ENCODE measurements at places on chromosomes 6 and 20.

GRCh38 chr6:133888929-133889556 is at the start of gene TCF21:
Gene TCF21, plus strand, starts transcription at chr6:133889113. Its CDS starts 285 bp downstream, at chr6:133889398.
- DNase-seq: no peak

- DNase-seq: no peak
These were observed 37.4 kb downstream of the HIVEP2 start for GRCh38 chr6:142907544-142907943.

GRCh38 chr6:101760843-101761621 is 367.5 kb downstream of the GRIK2 start:
- DNase-seq: no peak

GRCh38 chr20:56843817-56844216 is 214.7 kb downstream of the TFAP2C start:
- DNase-seq: no peak

DNA sequence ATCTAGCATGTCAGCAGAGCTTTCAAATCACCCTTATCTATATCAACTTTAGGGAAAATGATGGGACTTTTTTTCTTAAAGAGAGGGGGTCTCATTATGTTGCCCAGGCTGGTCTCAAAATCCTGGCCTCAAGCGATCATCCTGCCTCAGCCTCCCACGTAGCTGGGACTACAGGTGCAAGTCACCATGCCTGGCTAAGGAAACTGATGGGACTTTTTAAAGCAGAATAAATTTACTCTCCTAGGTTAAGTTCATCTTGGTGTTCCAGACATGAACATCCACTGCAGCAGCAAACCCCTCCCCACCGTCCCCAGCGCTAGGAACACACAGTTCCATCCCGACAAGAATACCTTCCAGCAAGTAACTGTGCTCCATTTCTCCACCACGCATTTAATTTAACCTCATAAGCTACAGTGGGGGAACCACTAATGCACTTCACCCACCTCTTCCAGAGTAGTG is 64.9 kb downstream of the SLC23A2 start:
- DNase-seq: no peak

GRCh38 chr6:130742131-130742681 is 85.0 kb upstream of the SMLR1 start:
- no peak for DNase-seq

GRCh38 chr20:23988561-23988960 is at the start of gene GGTLC1:
Gene GGTLC1, minus strand, starts transcription at chr20:23988779. Its CDS starts 2,168 bp downstream, at chr20:23986611.
- no peak for DNase-seq

DNA sequence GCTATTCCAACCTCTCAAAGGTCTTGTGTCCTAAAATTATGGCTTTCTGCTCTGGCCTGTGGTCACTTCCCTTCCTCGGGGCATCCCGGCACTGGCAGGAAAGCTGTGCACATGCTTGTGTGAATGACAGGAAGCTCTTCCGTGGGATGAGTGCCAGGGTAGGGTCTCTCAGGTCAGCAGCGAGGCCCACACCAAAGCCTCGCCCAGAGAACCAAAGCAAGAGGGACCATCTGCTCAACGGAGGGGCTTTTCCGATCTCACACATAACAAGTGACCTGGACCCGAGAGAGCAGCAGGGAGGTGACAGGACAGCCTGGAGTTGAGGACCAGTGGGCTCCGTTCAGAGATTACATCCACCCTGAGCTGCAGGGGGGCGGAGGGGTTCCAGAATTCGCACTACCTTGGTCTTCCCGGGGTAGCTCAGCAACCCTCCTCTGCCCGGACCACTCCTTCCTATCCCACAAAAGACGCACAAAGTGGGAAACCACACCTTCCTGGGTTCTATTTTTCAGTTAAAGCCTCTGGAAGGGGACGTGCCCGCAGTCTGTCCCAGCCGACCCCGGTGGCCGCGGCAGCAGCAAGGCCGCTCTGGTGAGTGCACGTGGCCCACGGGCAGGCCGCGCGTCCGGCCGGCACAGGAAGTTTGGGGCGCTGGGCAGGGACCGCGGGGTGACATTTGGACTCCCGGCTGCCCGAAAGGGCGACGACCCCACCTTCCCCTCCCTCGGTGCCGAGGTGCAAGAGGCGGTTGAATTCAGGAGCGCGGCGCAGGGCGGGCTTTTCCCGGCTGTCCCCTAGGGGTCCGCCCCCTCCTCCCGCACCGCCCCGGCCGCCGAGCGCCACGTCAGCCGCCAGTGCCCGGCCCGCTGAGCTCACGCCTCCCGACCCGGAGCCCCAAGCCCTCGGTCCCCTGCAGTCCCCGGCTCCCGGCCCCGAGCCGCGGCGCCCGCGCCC is 988 bp downstream of the TXNDC5 start:
- no peak for DNase-seq
